Activated T-helper 1 cell treated with anti-CD3 and anti-CD28 coated beads, Interleukin-2, amount 50 U/mL, for 16 hours (primary cell): ENCODE measurements at places on chromosomes 3 and 15.
A peak's percentile ranks its signal among the peaks of the same experiment; 100 is the strongest.

- no peak for DNase-seq
Measured at GRCh38 chr3:76264911-76265310, 479.6 kb upstream of the ZNF717 start.

DNA sequence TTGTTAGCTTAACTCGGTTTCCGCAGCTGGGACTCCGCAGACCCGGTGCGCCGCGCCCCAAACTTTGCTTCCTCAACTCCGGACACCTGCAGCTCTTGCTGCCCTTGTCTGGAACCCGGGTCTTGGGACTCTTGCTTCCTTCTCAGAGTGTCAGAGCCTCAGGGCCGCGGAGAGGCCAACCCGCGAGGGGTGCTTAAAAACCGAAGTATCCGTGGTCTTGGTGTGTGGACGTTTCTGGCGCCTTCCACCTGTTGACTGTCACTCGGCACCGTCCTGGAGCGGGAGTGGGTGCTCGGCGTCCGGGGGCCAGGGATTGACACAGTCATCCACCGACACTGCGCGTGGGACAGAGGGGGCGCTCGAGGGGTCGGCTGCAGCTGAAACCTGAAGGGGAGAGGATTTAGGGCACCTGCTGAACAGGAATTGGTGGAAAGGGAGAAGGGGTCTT lies 386 bp downstream of the SQOR start:
- DNase-seq = peak; percentile 47

- no peak for DNase-seq
Measured at GRCh38 chr15:49902685-49903501, 216.1 kb downstream of the ATP8B4 start.

GRCh38 chr15:28075573-28075972 lies 23.5 kb downstream of the OCA2 start:
- DNase-seq = no peak

DNA sequence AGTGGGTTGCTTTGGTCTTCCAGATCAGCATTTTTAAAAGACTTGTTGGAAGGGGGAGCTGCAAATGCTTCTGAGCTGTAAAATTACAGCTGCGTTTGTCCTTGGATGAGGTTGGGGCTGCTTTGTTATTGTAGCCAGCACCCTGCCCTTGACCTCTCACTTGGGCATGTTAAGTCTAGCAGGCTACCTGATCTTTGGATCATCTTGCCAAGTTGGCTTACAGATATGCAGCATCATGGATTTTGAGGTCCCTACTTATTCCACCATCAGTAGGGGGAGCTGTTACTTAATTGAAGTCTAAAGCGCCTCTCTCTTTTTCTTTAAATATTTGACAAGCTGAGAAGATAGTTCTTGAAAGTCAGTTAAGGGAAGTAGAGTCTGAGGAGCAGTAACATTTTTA lies 793.0 kb downstream of the MCTP2 start:
- DNase-seq = no peak

- DNase-seq = no peak
Measured at GRCh38 chr15:59792359-59792758, 103.2 kb upstream of the BNIP2 start.
